Memory B cell (primary cell): ENCODE measurements at places on chromosomes 6 and 20.
A peak's percentile ranks its signal among the peaks of the same experiment; 100 is the strongest.

DNA sequence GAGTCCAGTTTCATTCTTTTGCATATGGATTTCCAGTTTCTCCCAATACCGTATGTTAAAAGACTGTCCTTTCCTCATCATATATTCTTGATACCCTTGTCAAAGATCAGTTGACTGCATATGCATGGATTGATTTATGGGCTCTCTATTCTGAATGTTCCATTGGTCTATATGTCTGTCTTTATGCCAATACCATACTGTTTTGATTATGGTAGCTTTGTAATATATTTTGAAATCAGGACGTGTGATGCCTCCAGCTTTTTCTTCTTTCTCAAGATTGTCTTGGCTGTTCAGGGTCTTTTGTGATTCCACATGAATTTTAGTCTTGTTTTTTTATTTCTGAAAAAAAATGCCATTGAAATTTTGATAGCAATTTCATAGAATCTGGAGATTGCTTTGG is 51.9 kb downstream of the KIZ start:
- DNase-seq: no peak

DNA sequence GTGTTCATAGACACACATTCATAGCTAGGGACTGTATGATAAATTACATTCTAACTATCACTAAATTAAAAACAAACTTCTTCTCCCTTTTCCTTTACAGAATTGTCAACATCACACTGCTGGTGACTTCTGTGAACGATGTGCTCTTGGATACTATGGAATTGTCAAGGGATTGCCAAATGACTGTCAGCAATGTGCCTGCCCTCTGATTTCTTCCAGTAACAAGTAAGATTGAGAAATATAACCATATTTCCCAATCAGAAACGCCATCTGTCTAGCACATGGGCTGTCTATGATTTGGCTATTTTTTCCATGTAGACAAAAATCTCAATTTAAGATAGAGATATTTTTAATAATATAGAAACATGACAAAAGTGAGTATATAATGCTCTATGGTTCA is 367.7 kb downstream of the ARHGAP18 start:
- DNase-seq: no peak

DNA sequence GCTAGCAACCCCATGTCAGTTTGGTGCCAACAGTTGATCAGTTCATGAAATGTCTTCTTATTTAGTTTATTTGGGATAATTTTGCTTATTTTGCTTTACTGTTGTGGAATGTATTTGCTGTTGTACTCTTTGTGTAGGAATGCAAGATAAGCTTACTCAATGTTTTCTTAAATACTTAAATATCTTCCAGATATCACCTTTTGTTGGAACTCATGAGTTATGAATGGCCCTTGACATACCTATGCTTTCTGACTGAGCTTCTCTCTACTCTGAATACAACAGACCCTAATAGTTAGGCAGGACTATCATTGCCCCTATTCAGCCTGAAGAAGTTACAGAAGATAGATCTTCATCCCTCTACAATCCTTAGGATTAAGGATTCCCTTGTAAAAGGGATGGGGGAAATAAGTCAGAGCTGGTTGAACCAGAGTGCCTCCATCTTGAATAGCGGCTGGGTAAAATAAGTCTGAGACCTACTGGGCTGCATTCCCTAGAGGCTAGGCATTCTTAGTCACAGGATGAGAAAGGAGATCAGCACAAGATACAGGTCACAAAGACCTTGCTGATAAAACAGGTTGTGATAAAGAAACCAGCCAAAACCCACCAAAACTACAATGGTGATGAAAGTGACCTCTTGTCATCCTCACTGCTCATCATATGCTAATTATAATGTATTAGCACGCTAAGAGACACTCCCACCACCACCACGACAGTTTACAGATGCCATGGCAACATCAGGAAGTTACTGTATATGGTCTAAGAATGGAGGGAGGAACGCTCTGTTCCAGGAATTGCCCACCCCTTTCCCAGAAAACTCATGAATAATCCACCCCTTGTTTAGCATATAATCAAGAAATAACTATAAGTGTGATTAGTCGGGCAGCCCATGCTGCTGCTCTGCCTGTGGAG is 196.9 kb downstream of the AKAP7 start:
- DNase-seq: no peak

DNA sequence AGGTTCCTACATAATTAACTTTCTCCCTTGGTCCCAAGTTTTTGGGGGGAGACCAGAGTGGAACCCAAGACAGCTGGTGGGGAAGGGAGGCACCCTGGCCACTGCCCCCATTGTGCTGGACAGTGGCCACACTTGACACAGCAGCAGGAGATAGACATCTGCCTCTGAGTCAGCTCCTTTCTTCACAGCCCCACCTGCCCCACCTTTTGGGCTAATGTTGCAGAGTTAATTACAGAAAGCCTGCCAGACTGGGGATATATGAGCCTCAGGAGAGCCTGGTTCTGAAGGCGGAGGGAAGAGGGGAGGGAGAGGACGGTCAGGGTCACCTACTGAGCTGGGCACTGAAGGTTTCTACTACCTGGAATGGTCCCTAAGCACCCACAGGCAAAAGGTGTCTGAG is 50.6 kb downstream of the MAFB start:
- DNase-seq: no peak

GRCh38 chr6:83073615-83074014 is 6.1 kb downstream of the DOP1A start:
- no peak for DNase-seq

DNA sequence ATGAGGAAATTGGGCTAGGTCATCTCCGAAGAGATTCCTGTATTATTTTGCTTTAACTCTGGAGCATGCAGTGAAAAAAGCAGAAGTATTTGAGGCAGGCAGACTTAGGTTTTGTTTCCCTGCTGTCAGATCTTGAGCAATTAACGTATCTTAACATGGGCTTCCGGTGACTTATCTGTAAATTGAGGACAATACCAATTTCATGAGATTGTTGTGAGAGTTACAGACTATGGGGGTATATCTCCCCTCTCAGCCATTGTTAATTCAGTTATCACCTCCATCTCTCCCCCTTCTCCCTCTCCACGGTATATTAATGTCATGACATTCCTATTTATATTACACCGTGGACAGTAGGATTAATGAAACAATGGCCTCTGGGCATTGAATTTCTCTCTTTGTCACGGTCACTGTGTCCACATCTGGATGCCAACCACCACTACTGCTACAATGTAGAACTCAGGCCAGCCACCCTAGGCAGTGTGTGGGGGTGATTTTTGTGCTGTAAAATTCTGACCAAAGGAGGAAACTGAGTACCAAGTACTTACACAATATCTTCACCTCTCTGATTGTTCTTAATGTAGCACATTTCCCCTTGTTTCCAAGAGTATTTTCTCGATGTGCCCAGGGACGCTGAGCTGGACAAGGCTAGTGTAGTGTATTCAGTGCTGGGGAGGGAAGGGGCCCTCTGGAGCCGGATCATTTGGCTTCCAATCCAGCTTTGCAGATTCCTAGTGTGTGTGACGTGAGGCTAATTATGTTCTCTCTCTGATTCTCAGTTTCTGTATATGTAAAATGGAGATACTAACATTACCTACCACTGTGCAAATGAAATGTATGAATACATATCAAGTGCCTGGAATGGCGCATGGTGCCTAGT is 77.2 kb downstream of the GCNT2 start:
- DNase-seq: no peak

DNA sequence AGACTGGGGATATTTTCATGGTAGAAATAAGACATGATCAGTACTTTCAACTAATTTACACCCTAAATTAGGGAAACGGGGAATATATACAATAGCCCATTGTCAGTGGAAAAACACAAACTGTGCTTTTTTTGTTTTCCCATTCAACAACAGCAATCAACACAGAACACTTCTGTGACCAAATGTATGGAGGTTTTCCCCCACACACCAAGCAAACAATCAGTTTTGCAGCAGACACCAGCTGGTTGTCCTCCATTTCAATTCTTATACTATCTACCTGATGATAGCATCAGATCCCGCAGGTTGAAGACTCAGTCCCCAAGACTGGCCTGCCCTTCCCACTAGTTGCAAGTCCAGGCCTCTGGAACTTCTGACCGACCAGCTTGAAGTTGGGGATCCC is 4.5 kb downstream of the HINT3 start:
- DNase-seq: no peak

GRCh38 chr6:80967609-80968008 is 784.9 kb downstream of the TENT5A start:
- no peak for DNase-seq

DNA sequence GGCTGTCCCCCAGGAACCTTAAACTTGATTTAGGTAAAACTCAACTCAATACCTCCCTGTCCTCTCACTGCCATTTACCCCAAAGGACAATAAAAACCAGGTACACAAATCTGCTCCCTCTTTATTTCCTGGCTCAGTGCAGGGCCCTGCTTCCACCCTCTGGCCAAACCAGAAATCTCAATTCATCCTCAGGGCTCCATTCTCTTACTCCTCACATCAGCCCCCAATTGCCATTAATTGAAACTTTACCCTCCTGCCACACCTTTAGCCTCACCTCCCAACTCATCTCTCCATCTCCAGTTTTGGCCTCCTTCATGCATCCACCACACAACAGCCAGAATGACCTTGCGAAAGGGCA is 10.5 kb downstream of the ZBTB2 start:
- DNase-seq: no peak

DNA sequence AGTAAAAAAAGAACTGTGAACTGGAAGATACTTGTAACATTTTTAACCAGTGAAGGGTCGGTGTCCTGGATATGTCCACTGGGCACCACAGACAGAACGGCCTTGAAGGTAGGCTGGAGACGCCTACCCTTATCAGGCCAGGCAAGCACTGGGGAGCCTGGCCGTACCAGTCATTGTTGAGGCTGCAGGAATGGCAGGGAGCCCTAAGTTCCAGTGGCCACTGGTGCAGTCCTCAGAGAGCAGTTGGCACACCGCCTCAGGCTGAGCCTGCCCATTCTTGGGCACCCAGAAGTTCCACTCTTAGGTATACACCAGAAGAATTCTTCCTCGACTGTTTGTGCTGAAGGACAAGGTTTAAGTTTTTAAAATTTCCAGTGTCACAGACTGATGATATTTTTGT is 20.5 kb downstream of the DNAJC5 start:
- no peak for DNase-seq

GRCh38 chr20:45933266-45934045 is 1.0 kb upstream of the PCIF1 start:
- DNase-seq: peak; percentile 34

DNA sequence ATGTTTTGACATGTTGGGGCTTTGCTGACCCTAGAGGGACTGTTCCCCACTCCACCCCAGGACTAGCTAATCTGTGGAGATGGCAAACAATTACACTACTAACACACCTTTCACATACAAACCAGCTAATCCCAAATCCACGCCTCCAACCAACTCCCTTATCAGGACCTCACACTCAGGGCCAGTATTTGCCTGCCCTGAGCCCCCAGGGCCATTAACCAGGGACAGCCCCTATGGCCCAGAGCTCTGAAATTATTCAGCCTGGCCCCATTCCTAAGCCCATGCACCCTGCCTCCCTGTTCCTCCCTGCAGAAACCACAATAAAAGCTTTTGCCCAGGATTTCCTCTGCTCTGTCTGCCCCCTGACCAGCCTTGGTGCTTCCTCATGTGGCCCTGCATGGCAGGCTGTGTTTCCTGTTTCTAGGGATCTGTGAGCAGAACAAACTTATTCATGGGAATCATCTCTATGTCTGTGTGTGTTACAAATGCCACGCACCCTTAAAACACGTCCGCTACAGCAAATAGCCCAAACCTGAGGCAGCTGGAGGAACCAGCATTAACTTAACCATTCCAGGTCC is 121.2 kb downstream of the PXDC1 start:
- no peak for DNase-seq

GRCh38 chr20:8362457-8362856 is 230.4 kb downstream of the PLCB1 start:
- DNase-seq: no peak

- no peak for DNase-seq
Measured at GRCh38 chr6:13524801-13525508, 37.6 kb upstream of the GFOD1 start.

DNA sequence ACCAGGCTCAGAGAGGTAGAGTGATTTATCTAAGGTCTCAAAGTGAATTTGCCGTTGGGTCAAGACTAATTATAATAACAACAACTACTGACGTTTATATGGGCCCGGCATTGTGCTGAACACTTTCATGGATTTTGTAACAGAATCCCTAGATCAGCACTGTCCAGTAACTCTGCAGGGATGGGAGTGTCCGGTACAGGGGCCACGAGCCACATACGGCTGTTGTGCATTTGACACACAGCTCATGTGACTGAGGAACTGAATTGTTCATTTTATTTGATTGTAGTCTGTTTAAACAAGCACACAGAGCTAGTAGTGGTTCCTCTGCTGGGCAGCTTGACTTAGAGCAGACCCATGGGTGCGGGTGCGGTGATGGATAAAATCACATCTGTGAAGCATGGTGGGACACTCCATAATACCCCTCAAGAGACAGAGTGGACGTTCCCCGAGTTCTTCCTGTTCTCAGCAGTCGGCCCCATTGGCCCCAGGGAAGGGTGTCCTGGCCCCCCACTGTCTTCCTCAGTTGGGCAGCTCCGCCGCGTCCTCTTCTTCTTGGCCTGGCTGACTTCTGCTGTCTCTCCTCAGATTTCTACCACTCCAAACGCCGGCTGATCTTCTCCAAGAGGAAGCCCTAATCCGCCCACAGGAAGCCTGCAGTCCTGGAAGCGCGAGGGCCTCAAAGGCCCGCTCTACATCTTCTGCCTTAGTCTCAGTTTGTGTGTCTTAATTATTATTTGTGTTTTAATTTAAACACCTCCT is 6.8 kb downstream of the CDKN1A start:
- no peak for DNase-seq

DNA sequence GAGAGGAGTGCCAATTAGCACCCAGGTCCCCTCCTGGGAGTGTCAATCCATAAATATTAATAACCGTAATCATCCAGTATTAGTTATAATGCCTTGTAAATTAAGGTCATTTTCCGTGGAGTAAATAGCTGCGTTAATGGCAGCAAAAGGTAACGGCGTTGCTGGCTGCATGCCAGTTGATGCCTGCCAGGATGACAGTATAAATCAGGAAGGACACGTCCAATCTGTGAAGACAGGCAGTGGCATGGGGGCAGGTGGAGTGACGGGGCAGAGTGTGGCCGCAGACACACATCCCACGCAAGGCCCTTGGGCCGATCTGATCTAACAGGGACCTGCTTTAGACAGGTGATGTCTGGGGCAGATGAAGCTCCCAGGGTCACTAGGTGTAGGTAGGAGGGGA is 49.1 kb downstream of the KCNB1 start:
- DNase-seq: no peak

- no peak for DNase-seq
Measured at GRCh38 chr6:9537381-9537780, 877.5 kb downstream of the TFAP2A start.

- no peak for DNase-seq
Measured at GRCh38 chr6:79544299-79544927, 7.2 kb upstream of the LCA5 start.

GRCh38 chr20:62350098-62350628 is 16.9 kb downstream of the LAMA5 start:
- no peak for DNase-seq

GRCh38 chr6:11096109-11096508 is 2.5 kb downstream of the SMIM13 start:
- DNase-seq: no peak

GRCh38 chr6:38549795-38550194 is 89.9 kb downstream of the BTBD9 start:
- no peak for DNase-seq
